IPS DF 6.9 (cell line): ENCODE measurements at places on chromosomes 5 and 9.

DNA sequence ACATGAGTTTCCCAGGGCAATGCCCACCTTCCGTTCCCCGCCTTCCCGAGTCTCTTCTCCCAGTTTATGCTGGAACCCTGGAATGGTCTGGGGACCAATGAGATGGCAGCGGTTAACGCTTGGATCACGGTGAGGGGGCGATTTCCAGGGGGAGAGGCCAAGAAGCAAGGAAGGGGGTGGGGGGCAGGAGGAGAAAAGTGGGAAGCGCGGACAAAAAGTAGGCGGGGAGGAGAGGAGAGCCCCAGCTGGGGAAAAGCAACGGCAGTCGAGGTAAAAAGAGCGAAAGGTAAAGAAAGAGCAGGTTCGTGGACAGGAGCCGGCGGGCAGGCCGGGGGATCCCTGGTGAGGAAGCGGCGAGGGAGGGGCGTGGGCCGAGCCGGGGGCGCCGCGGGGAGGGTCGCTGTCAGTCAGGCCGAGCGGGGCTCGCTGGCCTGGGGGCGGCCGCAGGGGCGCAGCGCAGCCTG, 508 bp upstream of the SNCAIP start:
- DNase-seq, result no peak

DNA sequence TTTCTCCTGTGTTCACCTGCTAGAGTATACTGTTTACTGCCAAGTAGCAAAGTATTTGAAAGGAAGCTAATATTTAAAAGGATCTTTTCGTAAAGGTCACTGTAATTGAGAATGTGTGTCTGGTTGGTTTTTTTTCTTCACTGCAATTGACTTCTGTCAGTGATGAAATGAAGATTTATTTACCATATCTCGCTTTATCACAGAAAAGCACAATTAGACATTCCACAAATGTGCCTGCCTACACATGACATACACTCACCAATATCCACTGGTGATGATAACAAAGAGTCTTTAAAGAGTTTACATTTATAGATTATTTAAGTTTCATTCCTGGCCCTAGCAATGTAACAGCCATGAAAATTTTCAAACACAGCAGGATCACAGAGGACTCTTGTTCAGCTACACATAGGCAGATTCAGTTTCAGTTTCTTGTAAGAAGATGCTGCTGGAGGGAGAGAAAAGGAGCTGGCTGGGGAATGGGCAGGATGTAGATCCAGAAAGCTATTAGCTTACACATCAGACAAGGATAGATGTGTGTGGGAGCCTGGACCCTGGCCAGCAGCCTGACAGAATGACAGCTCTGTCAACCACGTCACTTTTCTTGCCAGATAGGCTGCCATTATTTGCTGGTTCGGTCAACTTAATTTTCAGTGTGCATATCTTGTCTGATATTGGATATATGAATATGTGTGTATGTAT, 104.0 kb downstream of the GDNF start:
- DNase-seq, result no peak

GRCh38 chr5:80216096-80216495, 39.8 kb downstream of the SERINC5 start:
- DNase-seq, result no peak

- DNase-seq, result no peak
Observed at GRCh38 chr5:57276353-57276752, 102.5 kb downstream of the GPBP1 start.

DNA sequence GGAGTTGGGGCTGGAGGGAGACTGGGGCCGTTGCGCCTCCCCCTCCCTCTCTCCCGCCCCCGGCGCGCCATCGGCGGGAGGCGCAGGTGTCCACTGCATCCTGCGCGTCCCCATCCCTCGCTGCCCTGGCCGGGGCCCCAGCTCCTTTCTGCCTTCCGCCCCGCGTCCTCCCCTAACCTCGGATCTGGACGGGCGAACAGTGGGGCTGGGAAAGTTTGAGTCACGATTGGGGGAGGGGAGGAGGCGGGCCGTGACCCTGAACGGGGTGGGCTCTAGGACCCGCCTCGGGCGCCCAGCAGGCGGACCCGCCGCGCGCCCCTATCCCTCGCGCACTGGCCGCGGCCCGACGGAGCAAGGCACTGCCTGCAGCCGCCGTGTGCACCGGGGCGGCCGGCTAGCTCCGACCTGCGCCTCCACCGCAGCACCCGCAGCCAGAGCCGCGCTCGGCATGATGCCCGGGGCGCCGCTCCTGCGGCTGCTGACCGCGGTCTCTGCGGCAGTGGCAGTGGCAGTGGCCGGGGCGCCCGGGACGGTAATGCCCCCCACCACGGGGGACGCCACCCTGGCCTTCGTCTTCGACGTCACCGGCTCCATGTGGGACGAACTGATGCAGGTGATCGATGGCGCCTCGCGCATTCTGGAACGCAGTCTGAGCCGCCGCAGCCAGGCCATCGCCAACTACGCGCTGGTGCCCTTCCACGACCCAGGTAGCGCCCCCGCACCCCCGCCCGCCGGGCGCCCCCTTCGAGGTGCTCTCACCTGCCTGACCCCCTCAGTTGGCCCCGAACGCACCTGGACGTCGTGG, at the start of gene HMCN2:
TSS of gene HMCN2 (plus strand) at position 330 of the 805 bp plus-strand sequence. CDS start at position 449, 119 bp downstream.
- DNase-seq, result no peak

DNA sequence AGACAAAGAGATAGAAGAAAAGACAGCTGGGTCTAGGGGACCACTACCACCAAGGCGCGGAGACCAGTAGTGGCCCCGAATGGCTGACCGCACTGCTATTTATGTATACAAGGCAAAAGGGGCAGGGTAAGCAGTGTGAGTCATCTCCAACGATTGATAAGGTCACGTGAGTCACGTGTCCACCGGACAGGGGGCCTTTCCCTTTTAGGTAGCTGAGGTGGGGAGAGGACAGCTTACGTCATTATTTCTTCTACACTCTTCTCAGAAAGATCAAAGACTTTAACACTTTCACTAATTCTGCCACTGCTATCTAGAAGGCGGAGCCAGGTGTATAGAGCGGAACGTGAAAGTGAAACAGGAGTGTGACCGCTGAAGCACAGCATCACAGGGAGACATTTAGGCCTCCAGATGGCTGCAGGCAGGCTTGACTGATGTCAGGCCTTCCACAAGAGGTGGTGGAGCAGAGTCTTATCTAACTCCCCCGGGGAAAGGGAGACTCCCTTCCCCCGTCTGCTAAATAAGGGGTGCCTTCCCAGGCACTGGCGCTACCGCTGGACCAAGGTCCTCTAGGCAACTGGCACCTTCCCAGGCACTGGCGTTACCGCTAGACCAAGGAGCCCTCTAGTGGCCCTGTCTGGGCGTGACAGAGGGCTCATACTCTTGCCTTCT, 6.1 kb upstream of the PRR16 start:
- DNase-seq, result no peak

- no peak for DNase-seq
Observed at GRCh38 chr9:127779136-127779981, 893 bp upstream of the SH2D3C start.

GRCh38 chr5:163894645-163895044, 389.2 kb downstream of the MAT2B start:
- no peak for DNase-seq

DNA sequence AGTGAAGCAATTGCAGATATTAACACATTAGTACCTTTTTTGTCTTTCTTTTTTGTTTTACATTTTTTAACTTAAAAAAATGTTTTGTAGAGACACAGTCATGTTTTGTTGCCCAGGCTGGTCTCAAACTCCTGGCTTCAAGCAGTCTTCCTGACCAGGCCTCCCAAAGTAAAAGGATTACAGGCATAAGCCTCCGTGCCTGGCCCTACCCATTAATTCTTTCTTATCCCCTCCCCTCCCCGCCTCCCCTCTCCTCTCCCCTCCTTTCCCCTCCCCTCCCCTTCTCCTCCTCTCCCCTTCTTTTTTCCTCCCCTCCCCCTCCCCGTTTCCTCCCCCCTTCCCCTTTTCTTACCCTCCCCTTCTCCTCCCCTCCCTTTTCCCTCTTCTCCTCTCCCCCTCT, 182.4 kb downstream of the FER start:
- DNase-seq, result no peak

DNA sequence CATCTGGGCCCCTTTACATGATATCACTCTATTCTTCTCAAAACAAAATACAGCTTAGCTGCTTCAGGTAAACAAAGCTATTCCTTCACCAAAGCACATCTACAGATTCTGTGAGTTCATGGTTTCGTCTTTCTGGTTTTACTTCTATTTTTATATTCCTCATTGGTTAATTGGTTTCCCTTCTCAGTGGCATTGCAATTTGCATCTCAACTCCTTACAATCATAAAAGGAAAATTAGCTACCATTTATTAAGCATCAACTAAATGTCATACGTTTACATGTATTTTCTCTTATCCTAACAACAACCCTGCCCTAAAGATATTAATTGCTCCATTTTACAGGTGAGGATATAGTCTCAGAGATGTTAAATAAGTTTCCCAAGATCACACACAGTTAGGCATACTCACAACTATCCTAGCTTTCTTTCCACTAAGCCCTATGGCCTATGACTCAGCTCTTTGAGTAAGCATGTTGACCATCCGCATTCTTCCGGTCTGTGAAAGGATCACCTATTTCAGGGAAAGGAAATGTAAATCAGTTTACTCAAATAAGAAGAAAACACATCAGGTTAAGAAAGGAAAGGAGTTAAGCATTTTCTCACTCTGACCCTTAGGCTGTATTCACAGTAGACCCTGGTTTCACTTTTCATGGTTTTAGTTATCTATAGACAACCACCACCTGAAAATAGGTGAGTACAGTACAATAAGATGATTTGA, 146.1 kb downstream of the CAAP1 start:
- peak; percentile 61 for DNase-seq

DNA sequence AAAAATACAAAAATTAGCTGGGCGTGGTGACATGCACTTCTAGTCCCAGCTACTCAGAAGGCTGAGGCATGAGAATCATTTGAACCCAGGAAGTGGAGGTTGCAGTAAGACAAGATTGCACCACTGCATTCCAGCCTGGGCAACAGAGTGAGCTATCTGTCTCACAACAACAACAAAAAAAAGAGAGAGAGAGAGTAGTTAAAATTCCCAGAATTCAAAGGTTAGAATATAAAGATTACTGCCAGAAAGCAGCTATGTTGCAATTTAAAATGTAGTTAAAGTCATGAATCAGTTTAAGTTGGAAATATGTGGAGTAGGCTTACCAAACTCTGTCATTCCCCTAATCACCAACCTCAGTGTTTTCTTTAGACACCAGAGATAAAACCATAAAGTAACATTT, 58.7 kb upstream of the SUSD1 start:
- DNase-seq, result no peak

DNA sequence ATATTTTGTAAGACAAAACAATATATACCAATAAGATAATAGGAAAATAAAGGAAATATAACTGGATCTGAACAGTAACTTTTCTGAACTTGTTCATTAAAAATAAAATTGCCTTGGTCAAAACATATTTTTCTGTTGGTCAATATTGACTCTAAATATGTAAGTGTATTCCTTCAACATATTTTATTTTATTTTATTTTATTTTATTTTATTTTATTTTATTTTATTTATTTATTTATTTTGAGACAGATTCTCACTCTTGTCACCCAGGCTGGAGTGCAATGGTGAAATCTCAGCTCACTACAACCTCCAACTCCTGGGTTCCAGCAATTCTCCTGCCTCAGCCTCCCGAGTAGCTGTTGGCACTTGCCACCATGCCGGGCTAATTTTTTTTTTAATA, 571.0 kb downstream of the NR2F1-AS1 start:
- DNase-seq, result no peak

DNA sequence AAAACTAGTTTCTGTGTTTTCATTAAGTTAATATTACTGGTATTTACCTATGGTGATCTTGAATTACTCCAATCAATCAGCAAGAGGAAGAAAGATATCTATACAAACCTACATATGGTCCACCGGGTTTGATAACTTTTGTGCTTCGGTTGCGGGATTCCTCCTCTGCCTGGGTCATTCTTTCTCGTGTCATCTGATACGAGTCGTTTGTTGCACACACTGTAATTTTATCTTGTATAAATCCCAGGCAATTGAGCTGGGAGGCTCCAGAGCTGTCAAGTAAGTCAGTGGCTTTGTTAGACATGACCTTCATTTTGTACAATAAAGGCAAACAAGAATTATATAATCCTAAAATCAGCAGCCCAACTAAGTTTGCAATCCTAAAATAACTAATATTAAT, 48.0 kb downstream of the ELL2 start:
- no peak for DNase-seq

DNA sequence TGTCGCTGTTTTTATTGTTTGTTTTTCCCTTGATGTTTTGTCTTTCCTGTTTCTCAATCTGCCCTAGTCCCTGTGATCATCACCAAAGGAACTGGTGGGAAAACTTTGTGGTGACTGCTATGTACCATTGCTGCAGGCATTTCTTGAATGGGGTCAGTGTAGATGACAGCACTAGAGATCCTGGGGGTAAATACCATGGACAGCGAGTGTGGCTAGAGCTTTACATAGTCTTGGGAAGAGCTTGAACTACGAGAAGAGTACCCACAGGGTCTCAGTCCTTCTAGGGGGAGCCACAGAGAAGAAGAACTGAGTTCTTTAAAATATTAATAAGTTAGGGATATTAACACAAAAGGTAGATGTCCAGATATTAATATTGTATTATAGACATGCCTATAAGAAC, 138.8 kb downstream of the PAM start:
- DNase-seq, result no peak

DNA sequence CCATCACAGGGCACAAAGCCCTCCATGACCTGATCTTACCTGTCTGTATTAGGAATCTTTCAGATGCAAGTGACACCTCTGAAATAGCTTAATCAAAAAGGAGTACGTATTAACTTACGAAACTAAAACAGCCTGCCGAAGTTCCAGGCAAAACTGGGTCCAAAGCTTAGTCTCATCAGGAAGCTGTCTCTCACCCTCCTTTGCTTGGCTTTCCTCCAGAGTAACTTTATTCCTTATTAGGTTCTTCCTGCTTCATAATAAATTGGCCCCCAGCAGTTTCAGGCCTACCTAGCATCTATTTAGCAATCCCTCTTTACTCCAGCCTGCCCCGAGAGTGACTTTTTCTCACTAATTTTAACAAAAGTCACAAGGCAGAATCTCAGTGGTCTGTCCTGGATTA, 58.4 kb upstream of the STK32A start:
- DNase-seq, result no peak

DNA sequence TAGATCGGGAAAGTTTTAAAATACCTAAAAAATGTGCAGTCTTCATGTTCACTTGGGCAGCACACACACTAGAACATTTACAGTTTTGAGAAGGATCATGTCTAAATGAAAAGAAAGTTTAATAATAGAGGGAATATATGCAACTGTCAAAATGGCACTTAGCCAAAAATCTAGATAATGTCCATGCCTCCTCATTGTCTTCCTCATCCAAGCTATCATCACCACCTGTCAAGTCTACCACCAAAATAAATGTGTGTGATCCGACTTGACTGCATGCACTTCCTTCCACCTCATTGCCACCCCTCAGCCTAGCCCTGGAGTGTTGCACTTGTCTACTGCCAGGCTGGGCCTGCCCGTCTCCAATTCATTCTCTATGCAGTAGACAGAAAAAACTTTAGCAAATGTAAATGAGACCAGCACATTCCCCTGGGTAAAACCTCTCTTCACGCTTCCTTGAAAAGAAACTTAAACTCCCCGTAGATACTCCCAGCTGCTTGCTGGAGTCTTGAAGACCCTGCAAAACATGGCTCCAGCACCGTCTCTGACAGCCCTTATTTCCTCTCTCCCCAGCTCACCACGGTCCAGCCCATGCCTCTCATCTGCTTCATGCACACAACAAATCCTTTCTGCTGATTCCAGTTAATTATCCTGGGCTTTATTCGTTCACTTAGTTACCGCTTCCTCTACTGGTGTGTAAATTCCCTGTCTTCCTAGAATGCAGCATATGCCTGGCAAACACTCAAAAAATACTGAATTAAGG, 66.9 kb downstream of the FANCC start:
- no peak for DNase-seq
